ENCODE measurements at places on chromosomes 11 and 22.

GRCh38 chr11:27255447-27255828 is 107.6 kb downstream of the CCDC34 start:
- H3K27me3 ChIP-seq: no peaks in the 10 kb centered on the region
- no peak overlapping the region for H3K4me3 ChIP-seq
- no peaks in the 10 kb centered on the region for H3K4me1 ChIP-seq

DNA sequence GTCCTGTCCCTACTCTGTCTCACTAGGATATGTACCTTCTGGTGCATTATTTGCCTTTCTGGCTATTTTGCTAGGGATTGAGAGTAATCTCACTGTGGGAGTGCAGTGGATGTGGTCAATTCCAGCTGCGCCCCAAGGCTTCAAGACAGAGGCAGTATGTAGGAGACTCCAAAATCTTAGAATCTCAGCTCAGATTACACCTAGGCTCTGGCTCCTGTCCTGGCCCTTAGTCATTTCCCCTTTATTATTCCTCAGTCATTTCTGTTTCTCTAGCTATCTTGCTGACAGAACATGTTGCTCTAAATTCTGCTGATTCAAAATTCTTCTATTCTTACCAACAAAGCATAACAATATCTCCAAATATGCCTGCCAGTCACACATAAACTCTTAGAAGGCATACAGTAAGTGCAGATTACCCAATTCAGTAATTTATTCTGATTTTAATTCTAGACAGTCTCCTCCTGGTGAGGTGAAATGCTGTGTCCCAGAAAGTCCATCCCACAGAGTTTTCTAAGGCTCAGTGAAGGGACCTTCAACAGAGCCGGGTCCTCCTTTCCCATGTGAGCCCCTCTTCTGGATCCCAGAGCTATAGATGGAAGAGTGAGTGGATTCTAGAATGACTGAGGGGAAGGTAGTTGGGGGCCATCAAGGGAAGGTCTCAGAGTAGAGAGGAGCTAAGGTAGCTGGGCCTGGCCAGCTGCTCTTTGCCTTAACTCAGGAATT is 24.3 kb upstream of the GLYATL1 start:
- no peaks in the 10 kb centered on the region for H3K4me1 ChIP-seq
- H3K27ac ChIP-seq: no peak overlapping the region
- no peaks in the 10 kb centered on the region for H3K36me3 ChIP-seq
- DNase-seq: no peak
- no peak overlapping the region for H3K4me3 ChIP-seq
- H3K27me3 ChIP-seq: no peaks in the 10 kb centered on the region

DNA sequence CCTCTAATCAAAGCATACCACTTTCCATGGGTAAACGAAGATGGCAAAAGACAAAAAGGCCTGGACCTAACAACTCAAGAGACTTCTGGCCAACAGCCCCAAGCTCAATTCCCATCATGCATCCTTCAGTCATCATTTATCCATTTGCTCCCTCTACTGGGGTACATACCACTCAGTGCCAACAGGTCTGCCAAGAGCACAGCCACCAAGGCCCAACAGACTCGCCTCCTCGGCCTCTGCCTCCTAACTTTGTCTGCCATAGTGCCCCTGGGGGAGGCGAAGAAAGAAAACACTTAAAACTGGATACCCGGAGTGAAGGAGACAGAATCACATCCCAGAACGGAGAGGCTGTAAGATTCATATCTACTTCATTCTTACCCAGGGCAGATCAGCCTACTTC is 1.1 kb downstream of the HYOU1 start:
- no peaks in the 10 kb centered on the region for H3K27me3 ChIP-seq
- H3K4me3 ChIP-seq: peak overlapping the region; percentile 73
- peaks cover 4% of the 10 kb centered on the region for H3K4me1 ChIP-seq
- H3K27ac ChIP-seq: peak overlapping the region; percentile 34
- DNase-seq: no peak
- H3K36me3 ChIP-seq: no peaks in the 10 kb centered on the region

- H3K27ac ChIP-seq: no peak overlapping the region
- no peaks in the 10 kb centered on the region for H3K4me1 ChIP-seq
Measured at GRCh38 chr11:95035316-95035715, 10.3 kb downstream of the KDM4E start.

- no peak overlapping the region for H3K27ac ChIP-seq
- peak overlapping the region; percentile 41 for H3K4me3 ChIP-seq
- H3K4me1 ChIP-seq: peaks cover 5% of the 10 kb centered on the region
- no peaks in the 10 kb centered on the region for H3K36me3 ChIP-seq
Measured at GRCh38 chr11:8262552-8263108, 1.0 kb downstream of the LMO1 start.

GRCh38 chr11:45076761-45077160 is 69.7 kb upstream of the PRDM11 start:
- H3K4me1 ChIP-seq: no peaks in the 10 kb centered on the region
- H3K27me3 ChIP-seq: no peaks in the 10 kb centered on the region
- no peak for DNase-seq
- no peaks in the 10 kb centered on the region for H3K36me3 ChIP-seq
- no peak overlapping the region for H3K4me3 ChIP-seq
- H3K27ac ChIP-seq: no peak overlapping the region

DNA sequence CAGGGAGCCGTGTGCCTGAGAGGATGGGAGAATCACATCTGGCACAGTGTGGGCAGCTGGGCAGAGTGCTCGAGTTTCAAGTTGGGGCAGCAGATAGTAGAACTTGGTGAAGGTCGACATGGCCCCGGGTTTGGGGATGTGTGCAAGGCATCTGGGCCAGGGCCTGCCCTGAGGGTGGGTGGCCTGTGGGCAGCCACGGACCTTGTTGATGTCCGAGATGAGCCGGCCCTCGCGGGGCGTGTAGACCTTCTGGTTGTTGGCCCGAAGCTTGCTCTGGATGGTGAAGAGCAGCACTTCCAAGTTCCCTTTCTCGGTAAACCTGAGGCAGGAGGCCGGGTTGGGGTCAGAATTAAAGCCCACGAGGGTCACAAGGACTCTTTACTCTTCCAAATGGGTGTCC is 20.3 kb downstream of the SPTBN2 start:
- no peak for DNase-seq
- no peak overlapping the region for H3K4me3 ChIP-seq
- H3K4me1 ChIP-seq: no peaks in the 10 kb centered on the region
- H3K27me3 ChIP-seq: no peaks in the 10 kb centered on the region

DNA sequence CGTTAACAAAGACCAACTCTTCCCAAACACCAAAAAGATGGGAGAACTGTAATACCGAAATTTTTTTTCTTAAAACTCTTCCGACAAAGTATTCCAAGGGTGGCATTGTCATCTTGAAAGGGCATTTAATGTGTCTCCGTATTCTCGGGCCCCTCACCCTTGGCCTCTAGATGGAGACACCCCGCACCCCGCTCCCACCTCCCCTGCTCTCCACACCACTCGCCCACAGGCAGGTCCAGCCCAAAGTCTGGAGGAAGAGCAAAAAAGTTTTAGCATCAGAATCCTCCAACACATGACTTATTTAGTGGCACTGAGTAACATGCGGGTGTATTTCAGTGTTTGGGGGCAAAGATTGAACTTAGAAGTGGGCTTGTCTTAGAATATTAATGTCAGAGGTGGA is 20.7 kb downstream of the SPATA19 start:
- no peaks in the 10 kb centered on the region for H3K27me3 ChIP-seq
- no peaks in the 10 kb centered on the region for H3K4me1 ChIP-seq
- H3K27ac ChIP-seq: no peak overlapping the region
- H3K4me3 ChIP-seq: no peak overlapping the region
- H3K36me3 ChIP-seq: no peaks in the 10 kb centered on the region

All from ovary (tissue), 10 donors.